ENCODE measurements at places on chromosomes 7 and 10.

- no peak for DNase-seq
Observed at GRCh38 chr10:72834183-72834825, 59.2 kb upstream of the OIT3 start.

GRCh38 chr10:97647556-97647955 is 7.1 kb downstream of the PI4K2A start:
- no peak for DNase-seq

DNA sequence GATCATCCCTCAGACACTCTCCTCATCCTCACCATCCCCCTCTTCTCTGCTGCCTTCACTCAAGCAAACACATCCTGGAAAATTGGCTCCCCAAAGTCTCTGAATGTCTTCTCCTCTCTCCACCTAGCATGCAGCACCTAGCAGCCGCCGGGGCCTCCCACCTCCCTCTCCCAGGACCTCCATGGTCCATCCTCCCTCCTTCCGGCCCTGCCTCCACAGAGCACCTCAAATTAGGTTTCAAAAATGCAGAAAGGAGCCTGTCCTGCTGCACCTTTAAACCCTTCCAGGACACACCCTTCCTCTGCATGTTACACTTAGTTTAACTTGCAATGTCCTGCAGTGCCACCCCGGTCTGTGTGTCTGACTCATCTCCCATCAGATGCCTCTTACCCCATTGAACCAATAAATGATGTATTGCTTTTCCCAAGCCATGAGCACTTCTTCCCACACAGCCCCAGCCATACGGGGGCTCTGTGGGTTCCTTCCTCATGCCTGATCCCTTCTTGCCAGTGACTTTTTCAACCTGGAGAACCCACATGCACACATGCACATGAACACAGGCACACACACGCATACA is 582.5 kb upstream of the MGMT start:
- DNase-seq: no peak

DNA sequence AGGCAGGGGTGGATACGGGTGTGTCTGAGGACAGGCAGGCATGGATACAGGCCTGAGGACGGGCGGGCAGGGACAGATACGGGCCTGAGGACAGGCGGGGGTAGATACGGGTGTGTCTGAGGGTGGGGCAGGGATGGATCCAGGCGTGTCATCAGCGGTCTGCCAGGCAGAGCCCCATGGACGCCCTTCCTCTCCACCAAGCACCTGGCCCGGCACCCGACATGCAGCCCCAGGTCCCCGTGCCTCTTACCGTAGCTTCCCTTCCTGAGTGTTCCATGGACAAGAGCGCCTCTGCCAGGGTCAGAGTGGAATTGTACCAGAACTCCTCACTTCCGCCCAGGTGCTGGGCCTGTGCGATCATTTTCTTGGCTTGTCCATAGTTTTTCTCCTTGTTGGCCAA is 74.6 kb upstream of the NKX6-2 start:
- no peak for DNase-seq

- DNase-seq: no peak
Observed at GRCh38 chr7:76354516-76354915, 4.3 kb downstream of the YWHAG start.

- no peak for DNase-seq
Observed at GRCh38 chr7:142645777-142646176, 103.5 kb upstream of the PRSS1 start.

GRCh38 chr10:68725016-68725415 is 4.0 kb downstream of the CCAR1 start:
- DNase-seq: no peak

DNA sequence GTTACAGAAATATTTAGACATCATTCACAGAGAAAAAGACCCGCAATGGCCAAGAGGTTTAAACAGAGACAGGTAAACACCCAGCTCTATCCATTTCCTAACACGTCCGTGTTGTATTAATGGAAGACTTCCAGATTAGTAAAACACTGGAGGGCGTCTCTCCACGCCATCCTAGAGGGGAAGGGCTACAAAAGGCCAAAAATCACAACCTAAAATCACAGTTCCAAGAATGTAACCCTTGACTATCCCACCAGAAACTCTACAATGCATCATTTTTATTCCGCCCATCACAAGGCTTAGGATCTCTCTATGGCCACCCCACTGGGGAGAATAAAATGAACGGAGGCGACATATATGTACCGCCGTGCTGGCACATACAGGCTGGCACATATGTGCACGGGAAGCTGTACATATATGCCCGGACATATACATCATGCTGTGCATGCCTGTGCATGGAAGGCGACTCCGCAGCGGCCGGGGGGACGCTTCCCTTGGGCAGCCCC is 734 bp downstream of the PCLO start:
- DNase-seq: no peak

GRCh38 chr10:44235363-44235762 is 149.5 kb downstream of the CXCL12 start:
- DNase-seq: no peak

Measured in NCI-H1417 treated with DMSO at 0.1 percent for 48 hours (cell line).